ENCODE measurements at places on chromosomes 12 and 14. TPM values are rescaled to one million over a fixed set of nuclear protein-coding genes. Genes with fewer than 3 reads are reported as not detected.

GRCh38 chr14:77562681-77563080, 53.8 kb downstream of the SPTLC2 start:
- DNase-seq, result peak; percentile 98

DNA sequence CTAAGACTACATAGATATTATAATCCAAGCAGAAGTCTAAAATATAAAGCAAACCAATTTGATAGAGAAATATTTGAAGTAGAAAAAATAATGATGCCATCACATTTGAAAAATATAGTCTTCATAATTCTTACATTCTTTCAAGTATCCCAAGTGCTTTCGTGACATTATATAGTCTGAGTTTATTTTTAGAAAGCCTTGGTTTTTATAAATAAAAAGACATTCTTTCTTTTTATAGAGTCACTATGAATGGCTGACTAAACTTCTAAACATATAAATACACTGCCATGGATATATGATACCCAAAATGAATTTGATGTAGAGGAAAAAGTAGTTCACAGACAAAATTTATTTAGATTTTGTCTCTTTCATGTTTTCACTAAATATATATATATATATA, 135.1 kb upstream of the PDZRN4 start:
- DNase-seq, result peak; percentile 7

DNA sequence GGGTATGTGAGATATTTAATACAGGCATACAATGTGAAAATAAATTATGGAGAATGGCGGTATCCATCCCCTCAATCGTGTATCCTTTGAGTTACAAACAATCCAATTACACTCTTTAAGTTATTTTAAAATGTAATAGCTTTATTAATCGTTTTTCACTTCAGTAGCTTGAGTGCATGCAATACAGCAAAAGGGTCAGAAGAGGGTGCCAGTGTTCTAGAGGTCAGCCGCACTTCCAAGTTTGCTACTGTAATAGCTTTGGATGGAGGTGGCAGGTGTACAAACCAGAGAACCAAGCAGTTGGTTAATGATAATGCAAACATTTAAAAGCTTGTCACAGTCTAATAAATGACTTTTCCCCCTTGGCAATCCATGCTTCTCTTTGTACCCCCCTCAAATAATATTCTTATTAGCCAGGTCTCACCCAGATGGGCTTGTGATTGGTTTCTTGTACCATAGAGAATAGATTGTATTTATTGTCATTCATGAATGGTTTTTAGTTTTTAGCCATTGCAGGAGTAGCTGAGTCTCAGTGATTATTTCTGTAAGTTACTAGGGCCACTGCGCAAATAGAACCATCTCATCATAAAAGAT, 127.0 kb downstream of the ERC1 start:
- DNase-seq, result peak; percentile 79

DNA sequence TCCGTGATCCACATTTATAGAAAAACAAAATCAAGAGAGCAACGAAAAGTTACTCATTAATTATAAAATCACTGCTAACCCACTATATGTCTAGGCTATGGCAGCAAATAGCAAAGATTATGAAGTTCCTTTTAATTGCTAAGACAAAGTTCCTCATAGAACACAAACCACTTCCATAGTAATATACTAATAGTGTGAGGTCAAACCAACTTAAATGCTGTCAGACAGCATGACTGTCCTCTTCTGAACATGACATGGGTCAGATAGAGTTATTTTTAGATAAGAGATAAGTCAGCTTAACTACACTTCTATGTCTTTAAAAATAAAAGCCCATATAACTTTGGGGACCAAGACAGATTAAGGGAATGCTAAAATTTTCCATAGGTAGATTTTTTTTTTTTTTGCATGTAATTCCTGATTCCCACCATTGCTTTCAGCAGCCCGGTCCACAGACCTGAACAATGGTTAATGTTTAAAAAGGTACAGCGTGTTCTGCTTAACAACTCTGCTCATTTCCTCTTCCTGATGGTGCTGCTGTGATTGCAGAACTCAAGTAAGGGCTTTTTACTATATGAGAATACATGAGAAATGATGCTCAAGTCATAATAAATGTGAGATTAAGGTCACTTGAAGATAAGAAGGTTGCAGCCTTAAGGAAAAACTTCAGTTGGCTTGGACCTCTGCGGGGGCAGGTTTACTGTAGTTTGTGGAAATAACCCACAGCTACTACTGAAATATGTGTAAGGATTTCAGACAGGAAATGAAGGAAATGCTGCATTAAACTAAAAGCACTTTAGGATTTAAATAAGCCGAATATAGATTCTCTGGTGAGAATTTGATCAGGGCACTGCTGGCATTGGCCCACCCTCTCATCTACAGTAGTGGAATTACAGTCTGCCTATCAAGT, 37.7 kb upstream of the DUSP6 start:
- peak; percentile 54 for DNase-seq

DNA sequence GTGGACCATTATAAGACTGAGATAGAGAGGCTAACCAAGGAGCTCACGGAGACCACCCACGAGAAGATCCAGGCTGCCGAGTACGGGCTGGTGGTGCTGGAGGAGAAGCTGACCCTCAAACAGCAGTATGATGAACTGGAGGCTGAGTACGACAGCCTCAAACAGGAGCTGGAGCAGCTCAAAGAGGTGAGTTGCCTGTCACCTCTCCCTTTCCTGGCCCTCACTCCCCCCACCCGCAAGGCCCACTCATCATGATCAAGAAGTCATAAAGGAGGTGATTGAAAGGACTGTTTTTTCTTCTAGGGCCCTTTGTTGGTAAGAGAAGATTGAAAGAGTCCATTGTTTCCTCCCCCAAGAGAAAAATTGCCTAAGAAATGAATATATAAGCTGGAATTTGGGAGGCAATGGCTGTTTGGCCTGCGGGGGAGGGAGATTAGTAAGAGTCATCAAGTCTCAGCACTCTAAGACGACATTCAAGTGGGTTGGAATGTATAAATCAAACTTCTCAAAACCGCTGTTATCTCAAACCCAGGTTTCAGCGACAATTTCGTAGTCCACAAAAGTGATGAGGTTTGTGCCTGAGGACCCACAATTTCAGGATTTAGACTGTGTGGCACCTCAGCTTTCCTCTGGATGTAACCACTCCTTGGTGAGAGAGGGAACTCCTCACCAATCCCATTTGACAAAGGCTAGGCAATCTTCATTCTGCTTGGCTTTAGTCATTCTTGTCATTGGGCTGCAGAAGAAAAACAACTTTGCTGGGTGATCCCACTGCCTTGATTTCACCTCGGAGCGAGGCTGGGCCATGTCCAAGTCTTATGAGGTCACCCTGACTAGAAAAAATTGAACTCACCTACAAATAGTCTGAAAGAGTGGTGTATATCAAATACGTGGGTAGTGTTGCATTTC, 966 bp downstream of the BICD1 start:
- peak; percentile 80 for DNase-seq

Gene FAM181A
- not detected for total RNA-seq

DNA sequence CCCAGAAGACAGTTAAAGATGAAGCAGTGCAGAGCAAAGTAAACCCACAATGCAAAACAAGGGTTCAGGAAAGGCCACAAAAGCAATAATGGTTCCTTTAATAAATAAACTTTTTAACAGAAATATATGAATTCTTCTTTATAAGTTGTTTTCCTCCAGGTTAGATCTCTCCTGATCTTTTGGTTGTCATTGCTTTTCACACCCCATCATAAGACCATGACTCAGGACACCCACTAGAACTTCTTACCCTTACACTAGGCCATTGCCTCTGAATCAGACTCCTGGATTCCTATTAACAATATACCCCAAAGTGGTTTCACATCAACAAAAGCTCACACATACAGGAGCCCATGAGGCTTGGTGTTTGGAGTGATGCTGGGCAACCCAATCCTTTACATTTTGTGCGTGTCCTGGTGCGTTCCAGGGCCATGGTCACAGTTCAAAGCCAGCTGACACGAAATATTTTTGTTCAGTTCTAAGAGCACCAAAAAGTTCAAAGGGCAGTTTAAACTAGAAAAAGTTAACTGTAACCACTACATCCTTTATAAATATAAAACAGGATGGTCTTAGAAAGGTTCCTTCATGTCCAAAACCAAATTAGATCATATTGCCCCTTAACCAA, 187.0 kb downstream of the EPS8 start:
- DNase-seq, result peak; percentile 31

Gene TAS2R7
- total RNA-seq, result not detected

Gene GYS2
- total RNA-seq, result not detected

Gene CSRP2
- total RNA-seq, result 157 TPM

GRCh38 chr14:101008196-101008595, 104.7 kb upstream of the RTL1 start:
- no peak for DNase-seq

Gene KRT1
- not detected for total RNA-seq

DNA sequence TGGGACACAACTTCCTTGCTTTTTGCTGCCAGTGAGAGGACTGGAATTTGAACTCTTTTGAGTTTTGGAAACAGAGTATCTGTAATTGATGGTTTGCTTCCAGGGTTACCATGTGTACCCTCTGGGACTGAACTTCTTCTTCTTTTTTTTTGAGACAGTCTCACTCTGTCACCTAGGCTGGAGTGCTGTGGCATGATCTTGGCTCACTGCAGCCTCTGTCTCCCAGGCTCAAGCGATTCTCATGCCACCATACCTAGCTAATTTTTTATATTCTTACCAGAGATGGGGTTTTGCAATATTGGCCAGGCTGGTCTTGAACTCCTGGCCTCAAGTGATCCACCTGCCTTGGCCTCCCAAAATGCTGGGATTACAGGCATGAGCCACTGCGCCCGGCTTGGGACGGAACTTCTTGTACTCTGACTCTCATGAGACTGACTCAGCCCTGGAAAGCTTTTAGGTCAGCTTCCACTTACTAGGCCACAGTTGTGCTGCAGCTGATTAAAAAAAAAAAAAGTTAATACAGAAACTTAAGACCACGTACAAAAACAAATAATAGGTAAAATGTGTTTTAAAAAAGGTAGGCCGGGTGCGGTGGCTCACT, 15.8 kb downstream of the SEL1L start:
- peak; percentile 67 for DNase-seq

Gene ABCD2
- total RNA-seq, result not detected

- no peak for DNase-seq
These were observed 59.9 kb downstream of the PRKAB1 start for GRCh38 chr12:119727600-119728443.

Gene GRIP1
- under 0.01 TPM for total RNA-seq

Gene CLEC9A
- total RNA-seq, result not detected

Gene DACT1
- total RNA-seq, result 9.7 TPM

GRCh38 chr12:106136263-106136662, 2.5 kb downstream of the NUAK1 start:
- peak; percentile 83 for DNase-seq

DNA sequence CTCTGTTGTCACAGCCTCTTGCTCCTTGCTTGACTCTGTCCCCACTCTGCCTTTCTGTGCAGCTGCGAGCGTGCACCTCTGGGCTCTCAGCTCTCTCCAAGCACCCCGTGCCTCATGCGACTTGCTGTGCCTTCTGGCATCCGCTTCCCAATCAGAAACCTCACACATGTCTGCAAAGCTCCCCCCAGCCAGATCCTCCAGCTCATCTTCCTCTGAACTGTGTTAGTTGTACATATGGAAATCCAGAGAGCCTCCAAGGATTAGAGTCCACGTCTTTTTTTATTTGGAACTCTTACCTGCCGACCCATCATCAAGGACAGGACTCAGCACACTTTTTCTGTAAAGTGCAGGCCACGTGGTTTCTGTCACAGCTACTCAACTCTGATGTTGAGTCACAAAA, 70.5 kb downstream of the ANO2 start:
- no peak for DNase-seq

- peak; percentile 64 for DNase-seq
These were observed 25.2 kb downstream of the PMCH start for GRCh38 chr12:102172436-102172835.

GRCh38 chr12:132210223-132211055, 66.2 kb downstream of the NOC4L start:
- DNase-seq, result no peak

Gene CD163L1
- 1.6 TPM for total RNA-seq

- no peak for DNase-seq
These were observed 19.2 kb downstream of the TOGARAM1 start for GRCh38 chr14:44981198-44981597.

GRCh38 chr14:71246539-71246938, 339.3 kb downstream of the PCNX1 start:
- DNase-seq, result no peak

- no peak for DNase-seq
These were observed 1.0 kb downstream of the AHNAK2 start for GRCh38 chr14:104977008-104977680.

DNA sequence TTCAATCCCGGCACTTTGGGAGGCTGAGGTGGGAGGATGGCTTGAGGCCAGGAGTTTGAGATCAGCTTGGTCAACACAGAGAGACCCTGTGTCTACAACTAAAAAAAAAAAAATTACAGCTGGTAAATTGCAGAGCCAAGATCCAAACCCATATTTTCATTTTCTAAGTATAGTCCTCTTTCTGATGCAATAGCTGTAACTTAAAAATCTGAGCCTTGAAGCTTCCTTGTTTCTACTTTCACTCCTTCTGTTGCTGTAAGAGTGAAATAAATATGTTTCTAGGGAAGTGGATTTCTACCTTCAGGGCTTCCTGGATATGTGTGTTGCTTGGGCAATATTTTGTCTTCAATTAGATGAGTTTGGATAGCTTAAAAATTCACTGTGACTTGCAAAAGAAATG, 42.0 kb upstream of the PRICKLE1 start:
- DNase-seq, result peak; percentile 16

GRCh38 chr14:102196039-102196901, 56.6 kb downstream of the WDR20 start:
- no peak for DNase-seq

Gene TEX52
- total RNA-seq, result not detected

DNA sequence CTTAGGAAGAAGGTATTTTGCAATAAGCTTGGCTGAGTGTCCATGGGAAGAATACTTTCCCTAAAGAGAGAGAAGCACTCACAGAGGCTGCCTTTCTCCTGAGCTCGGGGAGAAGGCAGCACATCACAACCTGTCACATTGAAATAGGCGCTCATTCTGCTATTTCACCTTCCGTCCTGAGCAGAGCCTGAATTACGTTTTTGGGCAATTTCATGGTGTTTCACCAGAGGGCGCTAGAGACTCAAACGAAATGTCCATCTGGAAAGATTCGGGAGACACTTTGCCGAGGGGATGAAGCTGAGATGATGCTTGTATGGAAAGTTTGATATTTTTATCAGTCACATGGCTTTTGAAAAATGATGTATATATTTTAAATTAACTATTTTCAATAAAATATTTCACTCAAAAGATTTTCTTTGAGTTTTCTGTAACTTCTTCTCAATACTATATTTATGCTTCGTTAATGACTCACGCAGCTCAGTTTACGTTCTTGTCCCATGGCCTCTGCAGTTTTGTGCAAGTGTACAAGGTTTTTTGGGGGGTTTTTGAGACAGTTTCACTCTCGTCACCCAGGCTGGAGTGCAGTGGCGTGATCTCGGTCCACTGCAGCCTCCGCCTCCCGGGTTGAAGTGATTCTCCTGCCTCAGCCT, 17.4 kb upstream of the B4GALNT3 start:
- peak; percentile 42 for DNase-seq

Gene FOXJ2
- 3.9 TPM for total RNA-seq

Gene SDR9C7
- not detected for total RNA-seq

Gene RNASE12
- not detected for total RNA-seq

DNA sequence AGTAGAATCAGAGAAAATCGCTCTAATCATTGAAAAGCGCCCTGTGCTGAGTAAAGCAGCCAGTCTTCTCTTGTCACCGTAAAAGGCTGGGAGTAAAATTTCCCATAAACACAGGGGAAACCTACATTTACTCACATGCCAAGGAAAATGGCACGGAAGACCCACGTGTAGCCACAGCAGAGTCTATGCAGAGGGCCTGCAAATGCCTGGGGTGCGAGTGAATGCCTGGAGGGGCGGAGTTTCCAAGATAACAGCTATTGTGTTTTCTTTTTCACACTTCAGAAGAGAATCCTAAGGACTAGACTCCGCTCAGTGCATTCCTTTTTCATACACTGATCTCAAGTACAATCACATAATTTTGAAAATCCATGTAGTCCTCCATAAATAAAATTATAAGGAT, 159.9 kb upstream of the FOXN3 start:
- DNase-seq, result peak; percentile 5

All from IMR-90 (cell line).